Stimulated activated CD8-positive, alpha-beta memory T cell treated with anti-CD3 and anti-CD28 coated beads, Interleukin-15, amount 100 ng/mL, for 1 hour (primary cell): ENCODE measurements at places on chromosomes 3 and 15.

DNA sequence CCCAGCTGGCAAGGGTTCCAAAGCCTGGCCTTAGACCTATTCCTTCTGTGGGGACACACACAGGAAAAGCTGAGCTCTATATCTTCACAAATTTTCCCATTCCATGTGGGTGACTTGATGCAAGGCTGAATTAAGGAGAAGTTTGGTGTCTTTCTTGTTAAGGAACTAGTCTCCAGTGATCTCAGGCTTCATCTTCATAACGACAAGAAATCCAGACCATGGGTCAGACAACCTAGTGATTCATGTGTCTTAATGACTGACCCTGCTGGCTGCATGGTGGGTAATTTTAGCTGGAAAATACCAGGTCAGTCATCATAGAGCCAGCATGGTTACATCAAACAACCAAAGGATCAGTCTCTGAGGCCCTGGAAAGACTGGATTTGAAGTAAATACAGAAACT, 112.7 kb upstream of the SLC4A7 start:
- DNase-seq: no peak

GRCh38 chr3:56404884-56405283, 63.4 kb downstream of the ERC2 start:
- no peak for DNase-seq

- DNase-seq: no peak
Observed at GRCh38 chr15:41281236-41281635, 50.2 kb downstream of the CHP1 start.

- no peak for DNase-seq
Observed at GRCh38 chr3:42353631-42354030, 56.8 kb downstream of the LYZL4 start.

GRCh38 chr15:70242951-70243685, 145.4 kb upstream of the TLE3 start:
- no peak for DNase-seq

DNA sequence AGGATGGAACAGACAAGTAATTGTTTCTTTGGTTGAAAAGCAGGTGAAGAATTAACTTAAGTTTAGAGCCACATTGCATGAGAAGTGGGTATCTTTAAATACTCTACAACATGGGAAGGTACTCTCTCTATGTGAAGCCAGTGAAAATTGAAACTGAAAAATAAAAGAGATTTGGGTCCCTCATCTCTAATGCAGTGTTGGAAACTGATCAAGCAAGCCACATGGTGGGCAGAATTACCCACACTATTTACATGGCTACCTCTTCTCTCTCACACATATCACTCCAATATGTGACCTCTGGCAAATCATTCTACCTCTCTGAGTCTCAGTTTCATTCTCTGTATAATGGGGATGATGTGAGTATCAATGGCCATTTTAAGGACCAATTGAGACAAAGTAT, 339.0 kb downstream of the IL5RA start:
- DNase-seq: no peak

- no peak for DNase-seq
Observed at GRCh38 chr3:95343228-95343627, 1280.4 kb downstream of the NSUN3 start.

DNA sequence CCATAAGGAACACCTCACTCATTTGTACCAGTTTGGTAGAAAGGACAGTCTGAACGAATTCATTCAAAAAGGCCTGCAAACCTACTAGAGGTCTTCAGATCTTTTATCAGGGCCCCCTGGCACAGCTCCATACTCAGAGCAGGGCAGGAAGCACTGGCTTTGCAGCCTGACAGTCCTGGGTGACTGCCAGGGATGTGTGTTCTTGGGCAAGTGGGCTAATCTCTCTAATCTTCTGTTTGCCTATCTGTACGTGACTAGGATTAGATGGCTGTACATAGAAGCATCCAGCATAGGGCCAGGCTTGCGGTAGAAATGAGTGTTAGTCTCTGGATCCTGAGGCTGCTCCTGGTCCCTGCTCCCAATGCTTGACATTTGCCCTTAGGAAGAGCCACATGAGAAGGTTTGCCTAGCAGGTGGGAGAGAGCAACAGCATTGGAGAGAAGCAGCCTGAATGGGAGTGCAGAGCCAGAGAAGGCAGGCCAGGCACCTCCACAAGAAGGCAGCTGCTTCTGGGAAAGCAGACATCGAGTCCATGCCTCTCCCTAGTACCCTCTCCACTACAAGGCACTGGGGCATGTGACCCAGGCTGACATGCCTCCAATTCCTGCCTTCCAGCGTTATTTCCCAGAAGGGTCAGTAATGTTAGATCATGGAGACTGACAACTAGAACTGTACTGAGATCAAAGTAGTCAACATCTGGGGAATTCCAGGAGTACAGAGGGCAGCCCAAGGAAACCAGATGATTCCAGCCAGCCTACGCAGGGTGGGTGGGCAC, 1.0 kb upstream of the CXCR6 start:
- no peak for DNase-seq

DNA sequence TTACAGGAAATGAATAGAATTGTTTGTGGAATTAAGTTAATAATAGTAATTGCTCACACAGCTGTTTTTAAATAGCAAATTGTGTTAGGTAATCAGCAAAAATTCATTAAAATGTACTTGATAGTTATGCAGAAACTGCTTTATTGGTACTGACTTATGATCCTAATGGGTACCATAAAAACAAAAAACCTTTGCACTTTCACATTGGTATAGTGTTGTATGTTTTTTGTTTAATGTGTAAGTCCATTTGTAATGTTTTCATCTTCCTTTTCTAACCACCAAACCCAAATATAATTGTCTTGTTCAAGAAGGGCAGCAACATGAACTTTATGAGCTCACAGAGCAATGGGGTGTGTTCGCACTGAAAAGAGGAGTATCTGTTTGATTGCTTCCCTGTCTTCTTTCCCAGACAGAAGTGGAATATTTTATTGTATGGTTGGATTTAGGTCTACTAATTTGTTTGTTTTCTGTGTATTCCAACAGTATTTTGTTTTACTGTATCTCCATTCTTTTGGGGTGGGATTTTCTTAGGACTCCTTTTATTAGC, 135.8 kb downstream of the TCF12 start:
- no peak for DNase-seq

GRCh38 chr3:184003187-184003967, 14.3 kb downstream of the ABCC5 start:
- no peak for DNase-seq

DNA sequence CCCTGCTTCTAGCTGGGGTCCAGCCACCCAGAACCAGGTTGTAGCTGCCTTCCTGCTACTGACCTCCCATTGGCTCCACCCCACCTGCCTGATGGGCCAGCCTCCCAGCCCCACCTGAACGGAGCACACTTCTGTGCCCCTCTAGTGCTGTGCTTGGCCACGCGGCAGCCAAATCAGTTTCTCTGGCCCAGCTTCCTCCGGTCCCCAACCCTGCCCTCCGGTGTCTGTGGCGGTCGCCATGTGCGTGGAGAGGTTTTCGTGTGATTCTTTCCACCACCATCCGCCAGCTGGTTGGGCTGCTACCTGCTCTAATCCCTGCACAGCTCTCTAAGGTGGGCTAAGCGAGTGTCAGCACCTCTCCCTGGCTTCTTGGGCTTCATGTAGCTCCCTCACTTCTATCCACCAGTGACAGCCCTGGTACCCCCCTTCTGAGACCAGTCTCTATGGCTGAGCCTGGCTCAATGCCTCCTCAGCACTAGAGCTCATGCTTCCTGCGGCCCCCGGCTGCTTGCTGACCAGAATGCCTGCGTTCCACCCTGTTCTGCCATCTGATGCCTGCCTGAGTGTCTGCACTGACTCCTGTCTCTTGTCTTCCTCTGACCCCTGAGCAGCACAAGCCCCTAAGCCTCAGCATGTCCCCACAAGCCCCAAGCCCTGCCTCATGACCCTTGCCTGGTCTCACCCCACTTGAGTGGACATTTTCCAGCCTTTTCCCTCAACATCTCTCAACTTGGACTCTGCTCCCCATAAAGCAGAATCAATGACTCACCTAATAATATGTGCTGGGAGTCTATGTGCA, 23.2 kb upstream of the MAGEF1 start:
- DNase-seq: no peak

- no peak for DNase-seq
Observed at GRCh38 chr15:90989040-90989768, 5.1 kb downstream of the PRC1 start.

- no peak for DNase-seq
Observed at GRCh38 chr3:40312661-40313226, 3.2 kb downstream of the EIF1B start.

DNA sequence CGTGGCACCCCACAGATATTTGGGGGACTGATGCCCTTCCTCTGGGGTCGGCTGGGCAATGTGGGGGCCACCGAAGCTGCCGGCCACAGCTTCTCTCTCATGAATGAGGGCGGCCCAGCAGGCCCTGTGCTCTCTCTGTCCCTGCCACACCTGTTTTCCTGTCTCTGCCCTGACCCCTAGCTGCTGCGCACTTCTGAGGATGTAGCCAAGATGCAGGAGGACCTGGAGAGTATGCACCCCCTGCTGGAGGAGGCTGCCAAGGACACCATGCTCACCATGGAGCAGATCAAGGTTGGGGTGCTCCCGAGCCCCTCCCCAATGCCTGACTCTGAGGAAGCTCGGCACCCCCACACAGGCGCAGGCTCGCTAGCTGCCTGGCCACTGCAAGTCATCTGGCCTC, 59.7 kb downstream of the SEMA3G start:
- DNase-seq: no peak

DNA sequence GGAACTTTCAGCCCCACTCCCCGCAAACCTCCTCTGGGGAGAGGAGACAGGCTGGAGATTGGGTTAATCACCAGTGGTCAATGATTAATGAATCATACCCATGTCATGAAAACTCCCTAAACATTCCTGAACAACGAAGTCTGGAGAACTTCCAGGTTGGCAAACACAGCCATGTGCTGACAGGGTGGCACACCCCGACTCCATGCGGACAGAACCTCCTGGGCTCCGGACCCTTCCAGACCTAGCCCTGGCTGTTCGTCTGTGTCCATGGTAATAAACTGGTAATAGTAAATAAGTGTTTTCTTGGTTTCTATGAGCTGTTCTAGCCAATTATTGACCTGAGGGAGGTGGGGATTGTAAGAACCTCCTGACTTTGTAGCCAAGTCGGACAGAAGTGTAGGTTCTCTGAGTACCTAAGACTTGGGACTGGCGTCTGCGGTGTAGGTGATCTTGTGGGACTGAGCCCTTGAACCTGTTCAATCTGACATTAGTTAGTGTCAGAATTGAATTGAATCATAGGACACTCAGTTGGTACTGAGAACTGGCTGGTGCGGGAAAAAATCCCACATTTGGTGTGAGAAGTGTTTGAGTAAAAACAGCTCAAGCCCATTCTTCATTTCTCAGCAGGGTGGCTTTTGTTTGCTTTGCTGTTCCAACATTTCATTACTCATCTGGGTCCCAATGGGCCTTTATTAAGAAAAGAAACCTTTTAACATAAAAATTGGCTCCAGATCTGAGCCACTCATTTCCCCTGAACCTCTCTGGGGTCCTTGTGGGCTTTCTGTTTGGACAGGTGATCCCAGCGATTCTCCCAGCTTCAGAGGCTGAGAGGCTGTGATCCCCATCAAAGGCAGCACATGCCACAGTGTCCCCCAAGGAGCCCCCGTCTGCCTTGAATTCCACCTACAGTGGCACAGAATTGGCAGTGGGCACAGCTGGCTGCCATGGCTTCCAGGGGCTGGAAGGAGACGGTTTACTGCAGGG, 151.0 kb downstream of the TJP1 start:
- no peak for DNase-seq

- DNase-seq: no peak
Observed at GRCh38 chr15:84814916-84815315, 2.2 kb upstream of the ALPK3 start.

DNA sequence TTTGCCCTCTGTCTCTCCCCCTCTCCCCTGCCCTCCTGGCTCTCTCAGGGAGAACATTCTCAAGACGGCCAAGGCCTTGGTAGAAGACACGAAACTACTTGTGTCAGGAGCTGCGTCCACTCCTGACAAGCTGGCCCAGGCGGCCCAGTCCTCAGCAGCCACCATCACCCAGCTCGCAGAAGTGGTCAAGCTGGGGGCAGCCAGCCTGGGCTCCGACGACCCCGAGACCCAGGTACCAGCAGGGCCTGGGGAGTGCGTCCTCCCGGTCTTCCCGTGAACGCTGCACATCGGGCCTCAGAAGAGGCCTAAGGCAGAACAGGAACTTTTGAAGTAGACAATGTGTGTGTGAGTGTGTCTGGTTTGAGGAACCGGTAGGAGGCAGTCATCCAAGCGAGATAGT, 245.4 kb upstream of the TPM1 start:
- no peak for DNase-seq

GRCh38 chr15:76337059-76337695, 604 bp downstream of the ISL2 start:
- DNase-seq: no peak

DNA sequence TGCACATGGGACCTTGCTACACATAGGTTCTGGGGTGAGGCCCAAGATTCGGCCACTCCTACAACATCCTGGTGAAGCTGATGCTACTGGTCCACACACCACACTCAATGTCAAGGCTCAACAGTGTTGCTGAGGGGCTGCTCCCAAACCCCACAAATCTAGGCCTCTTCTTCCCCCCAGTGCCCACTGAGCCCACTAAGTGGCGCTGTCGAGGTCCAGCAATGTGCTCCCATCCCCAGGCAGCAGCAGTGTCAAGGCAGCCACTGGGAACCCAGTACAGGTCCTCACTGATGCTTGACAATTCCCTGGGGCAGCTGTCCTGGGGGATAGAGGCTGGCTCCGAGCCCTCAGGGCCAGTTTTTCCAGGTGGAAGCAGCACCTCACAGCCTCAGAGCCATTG, 21.5 kb downstream of the SCN5A start:
- DNase-seq: no peak

- no peak for DNase-seq
Observed at GRCh38 chr3:122265957-122266356, 59.1 kb upstream of the CSTA start.

- DNase-seq: no peak
Observed at GRCh38 chr3:15319575-15319974, 12.8 kb downstream of the SH3BP5 start.

DNA sequence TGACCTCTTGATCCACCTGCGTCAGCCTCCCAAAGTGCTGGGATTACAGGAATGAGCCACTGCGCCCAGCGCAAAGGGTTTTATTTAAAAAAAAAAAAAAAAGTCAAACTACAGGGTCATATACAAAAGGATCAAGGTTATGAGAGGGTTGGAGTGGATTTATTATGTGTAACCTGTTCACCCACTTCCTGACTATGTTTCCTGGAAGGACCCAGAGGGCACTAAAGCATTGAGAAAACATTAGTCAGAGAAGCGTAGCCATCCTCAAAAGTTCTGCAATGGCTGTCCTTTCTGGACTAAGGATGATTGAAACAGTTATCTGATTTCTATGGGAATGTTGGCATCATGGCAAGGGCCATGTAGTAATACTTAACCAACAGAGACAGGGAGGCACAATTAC, 7.3 kb upstream of the SCAPER start:
- no peak for DNase-seq

DNA sequence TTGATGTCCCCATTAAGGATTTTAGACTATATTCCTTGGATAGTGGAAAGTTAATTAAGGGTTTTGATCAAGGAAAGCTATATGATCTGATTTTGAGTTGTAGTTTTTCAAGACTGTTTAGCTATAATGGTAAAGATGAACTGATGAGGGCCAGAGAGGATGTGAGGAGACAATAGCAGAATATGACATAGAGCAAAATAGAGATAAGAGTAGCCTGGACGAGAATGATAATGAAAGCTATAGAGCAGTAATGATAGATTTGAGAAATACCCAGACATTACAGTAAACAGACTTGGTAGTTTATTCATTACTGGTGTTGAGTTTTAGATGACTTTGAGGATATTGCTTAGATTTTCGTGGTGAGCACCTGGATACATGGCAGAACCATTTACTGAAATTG, 3.8 kb downstream of the SUCNR1 start:
- DNase-seq: no peak
